ENCODE measurements at places on chromosomes 4 and X.

DNA sequence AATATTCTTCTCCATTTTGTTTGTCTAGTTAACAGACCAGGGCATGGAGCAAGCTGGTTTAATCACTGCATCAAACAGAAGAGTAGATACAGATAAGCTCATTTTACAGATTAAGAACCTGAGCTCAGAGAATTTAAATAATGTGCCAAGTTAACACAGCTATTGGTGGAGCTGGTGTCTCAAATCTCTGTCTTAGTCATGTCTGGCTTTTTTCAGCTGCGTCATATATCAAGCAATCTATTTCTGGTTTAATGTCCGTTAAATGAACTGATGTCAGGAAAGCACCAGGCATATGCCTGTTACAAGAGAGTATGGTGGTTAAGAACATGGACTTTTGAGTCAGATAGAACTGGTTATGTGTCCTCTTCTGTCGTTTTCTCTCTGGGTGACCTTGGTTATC is 79.8 kb upstream of the ADGRA3 start:
- DNase-seq, result no peak

GRCh38 chr4:7852568-7853185 is 87.0 kb downstream of the AFAP1 start:
- DNase-seq, result no peak

DNA sequence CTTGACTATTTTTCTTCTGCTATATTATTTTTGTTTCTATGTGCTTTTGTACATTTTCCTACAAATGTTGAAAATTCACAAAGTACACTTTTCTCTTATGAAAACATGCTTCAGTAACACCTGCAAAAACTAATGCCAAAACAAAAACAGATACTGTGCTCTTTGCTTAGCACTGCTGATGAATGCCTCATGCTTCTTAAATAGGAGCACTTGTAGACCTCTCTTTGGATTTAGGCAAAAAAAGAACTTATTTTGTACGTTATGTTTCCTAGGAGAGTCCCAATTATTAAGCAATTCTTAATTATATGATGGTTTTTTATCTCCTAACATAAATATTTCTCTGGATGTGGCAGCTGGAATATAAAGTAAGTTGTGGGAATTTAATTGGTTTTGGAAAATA is 285.0 kb upstream of the ARSJ start:
- DNase-seq, result no peak

- no peak for DNase-seq
Observed at GRCh38 chr4:168647646-168648375, 151.0 kb downstream of the PALLD start.

DNA sequence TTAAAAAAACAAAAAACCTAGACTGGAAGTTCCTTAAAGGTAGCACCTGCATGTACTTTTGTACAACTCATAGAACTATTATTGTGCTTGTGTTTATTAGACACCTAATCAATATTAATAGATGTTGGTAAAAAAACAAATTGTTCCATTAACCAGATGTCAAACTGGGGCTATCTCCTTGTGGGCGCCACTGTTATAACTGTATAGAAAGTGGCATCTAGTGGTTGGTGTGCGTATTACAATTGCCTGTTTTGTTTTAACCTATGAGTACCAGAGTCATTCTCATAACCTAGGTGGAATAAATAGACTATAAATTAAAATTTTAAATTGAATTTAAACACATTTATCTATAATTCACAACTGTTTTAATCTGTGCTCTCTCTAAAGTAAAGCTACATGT is 97.4 kb downstream of the COL4A5 start:
- DNase-seq, result no peak

GRCh38 chr4:187586892-187587291 is 408.7 kb upstream of the ZFP42 start:
- DNase-seq, result no peak

DNA sequence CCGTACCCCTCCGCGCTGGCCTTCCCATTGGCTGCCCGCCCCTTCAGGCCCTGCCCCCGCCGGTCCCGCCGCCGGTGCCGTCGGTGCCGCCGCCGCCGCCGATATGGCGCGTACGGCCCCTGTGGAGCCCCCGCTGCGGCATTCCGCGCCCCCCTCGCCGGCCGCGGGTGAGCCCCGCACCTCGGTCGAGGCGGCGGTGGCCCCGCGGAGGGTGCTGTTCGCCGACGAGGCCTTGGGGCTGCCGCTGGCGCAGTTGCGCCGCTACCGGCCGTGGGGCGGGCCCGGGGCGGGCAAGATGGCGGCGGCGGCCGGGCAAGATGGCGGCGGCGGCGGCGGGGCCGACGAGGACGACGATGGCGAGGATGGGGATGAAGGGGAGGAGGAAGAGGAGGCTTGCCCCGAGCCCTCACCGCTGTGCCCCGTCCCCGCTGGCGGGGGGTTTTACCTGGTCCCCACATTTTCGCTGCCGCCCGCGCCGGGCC is at the start of gene PPP1R3F:
PPP1R3F (plus strand) TSS at position 27 of the 482 bp plus-strand sequence; CDS start at position 104, 77 bp downstream.
- no peak for DNase-seq

DNA sequence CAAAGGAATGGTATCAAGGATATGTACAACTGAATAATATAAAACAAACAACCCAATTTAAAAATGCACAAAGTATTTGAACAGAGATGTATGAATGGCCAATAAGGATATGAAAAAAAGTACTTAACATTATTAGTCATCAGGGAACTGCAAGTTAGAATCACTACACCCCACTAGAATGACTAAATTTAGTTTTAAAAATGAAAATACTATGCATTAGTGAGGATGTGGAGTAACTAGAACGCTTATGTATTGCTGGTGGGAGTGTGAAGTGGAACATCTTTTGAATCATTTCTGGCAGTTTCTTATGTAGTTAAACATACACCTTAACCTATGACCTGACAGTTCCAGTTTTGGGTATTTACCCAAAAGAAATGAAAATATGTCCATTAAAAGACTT is 13.0 kb upstream of the SLC16A2 start:
- no peak for DNase-seq

GRCh38 chr4:166538491-166539005 is 665.5 kb downstream of the TLL1 start:
- DNase-seq, result no peak

- no peak for DNase-seq
Observed at GRCh38 chrX:41224605-41225004, 109.4 kb upstream of the DDX3X start.

DNA sequence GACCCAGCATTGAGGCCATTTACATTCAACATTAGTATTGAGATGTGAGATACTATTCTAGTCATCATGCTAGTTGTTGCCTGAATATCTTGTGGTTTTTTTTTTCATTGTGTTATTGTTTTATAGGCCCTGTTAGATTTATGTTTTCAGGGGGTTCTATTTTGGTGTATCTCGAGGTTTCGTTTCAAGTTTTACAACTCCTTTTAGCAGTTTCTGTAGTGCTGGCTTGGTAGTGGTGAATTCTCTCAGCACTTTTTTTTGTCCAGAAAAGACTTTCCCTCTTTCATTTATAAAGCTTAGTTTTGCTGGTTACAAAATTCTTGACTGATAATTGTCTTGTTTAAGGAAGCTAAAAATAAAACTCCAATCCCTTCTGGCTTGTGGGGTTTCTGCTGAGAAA is 115.5 kb downstream of the NPNT start:
- no peak for DNase-seq

GRCh38 chrX:14672611-14673172 is 143.4 kb downstream of the GLRA2 start:
- DNase-seq, result no peak

DNA sequence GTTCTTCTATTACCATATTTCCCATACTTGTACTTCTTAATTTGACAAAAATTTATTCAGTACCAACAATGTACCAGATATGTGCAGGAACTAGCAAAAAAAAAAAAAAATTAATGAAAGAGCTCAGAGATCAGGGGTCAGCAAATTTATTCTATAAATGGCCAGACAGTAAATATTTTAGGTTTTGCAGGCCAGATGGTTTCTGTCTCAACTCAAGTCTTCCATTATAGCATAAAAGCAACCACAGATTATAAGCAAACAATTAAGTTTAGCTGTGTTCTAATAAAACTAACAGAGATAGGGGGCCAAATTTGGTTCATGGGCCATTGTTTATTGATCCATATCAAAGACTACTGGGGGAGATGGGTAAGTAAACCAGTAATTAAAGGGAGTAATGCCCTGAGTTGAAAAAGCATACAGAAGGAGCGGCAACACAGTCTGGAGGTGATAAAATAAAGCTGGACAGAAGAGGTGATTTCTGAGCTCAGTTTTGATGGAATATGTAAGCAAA is 19.3 kb downstream of the NEK1 start:
- DNase-seq, result no peak

DNA sequence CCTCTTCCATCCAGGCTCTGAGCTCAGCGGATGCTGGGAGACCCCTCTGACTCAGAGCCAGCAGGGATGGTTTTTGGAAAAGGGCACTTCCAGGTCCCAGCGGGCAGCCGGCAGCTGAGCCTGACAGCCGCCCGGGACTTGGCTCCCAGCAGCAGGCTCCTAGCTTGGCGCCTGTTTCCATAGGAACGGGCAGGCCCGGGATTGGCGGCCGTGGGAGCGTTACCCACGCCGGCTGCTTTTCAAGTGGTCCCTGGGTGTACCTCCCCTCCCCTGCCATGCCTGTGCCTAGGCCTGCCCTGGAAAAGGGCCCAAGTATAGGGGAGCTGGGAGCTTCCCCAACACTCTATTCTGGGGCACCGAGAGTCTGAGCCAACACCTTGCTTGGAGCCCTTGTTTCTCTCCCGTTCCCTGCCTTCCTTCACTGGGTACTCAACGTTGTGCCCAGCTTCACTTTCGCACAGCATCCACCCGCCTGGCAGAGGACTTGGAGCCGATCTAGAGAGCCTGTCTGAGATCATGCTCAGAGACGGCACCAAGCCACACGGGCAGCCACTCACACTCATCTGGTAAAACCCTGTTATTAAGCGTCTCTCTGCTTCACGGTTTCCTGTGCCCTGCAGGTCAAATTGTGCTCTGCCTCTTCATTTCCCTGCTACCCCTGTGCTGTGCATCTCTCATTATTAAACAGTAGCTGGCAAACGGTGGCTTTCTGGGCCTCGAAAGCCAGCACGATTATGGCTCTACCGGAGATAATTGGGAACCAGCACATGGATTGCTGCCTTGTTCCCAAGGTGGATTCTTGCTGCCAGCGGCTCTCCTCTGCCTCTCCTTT is 521.5 kb downstream of the BCOR start:
- no peak for DNase-seq

DNA sequence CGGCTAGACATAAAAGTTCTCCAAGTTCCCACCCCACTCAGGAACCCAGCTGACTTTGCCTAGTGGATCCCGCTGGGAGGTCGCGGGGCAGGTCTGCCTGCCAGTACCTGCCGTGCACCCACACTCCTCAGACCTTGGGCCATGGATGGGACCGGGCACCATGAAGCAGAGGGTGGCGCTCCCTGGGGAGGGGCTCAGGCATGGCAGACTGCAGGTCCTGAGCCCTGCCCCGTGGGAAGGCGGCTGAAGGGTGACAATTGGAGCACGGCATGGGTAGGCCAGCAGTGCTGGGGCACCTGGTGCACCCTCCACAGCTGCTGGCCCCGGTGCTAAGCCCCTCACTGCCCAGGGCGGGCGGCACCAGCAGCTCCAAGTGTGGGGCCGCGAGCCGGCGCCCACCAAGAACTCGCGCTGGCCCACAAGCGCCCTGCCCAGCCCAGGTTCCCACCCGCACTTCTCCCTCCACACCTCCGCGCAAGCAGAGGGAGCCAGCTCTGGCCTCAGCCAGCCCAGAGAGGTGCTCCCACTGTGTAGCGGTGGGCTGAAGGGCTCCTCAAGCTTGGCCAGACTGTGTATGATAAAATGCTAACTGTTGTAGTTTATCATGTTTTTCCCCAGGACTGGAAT is 63.1 kb downstream of the UGT2A2 start:
- DNase-seq, result no peak

DNA sequence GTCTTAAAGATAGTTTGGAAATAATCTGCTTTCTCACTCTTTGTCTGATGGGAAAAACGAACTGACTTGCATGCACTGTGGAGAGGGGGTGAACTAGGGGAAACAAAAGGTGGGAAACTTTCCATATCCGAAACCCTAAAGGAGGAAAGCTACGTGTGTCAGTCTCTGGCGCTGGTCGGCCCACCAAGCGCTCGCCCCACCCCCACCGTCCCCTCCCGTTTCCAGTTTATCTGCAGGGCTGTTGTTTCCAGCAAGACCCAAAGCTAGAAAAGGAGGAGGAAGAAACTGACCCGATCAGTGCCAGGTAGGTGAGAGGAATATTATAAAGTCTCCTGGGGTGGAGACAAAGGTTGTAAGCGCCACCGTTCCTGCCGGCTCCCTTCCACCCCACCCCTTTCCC is 552 bp downstream of the TCEAL9 start:
- DNase-seq, result no peak

- DNase-seq, result no peak
Observed at GRCh38 chr4:38462367-38463055, 201.5 kb upstream of the KLF3 start.

- no peak for DNase-seq
Observed at GRCh38 chr4:79651456-79651855, 243.4 kb upstream of the GK2 start.

GRCh38 chrX:147875866-147876596 is 35.7 kb upstream of the FMR1 start:
- no peak for DNase-seq

DNA sequence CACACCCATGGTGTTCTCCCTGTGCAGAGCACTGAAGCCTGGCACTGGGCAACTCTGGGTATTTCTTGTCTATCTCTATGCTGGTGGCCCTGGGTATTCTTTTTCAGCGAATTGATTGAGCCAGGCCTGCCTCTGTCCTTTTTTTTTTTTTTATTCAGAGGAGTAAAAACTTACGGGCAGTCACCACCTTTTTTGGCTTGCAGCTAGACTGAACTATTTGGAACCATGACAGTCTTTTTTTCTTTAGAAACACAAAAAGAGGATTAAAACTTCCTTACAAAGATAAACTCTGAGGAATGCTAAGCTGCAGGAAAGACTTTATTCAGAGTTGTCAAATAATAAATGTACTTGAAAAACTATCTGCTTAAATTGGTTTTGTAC is 119.2 kb upstream of the STIM2 start:
- DNase-seq, result no peak

GRCh38 chr4:162972661-162973330 is 193.9 kb downstream of the NAF1 start:
- DNase-seq, result no peak

DNA sequence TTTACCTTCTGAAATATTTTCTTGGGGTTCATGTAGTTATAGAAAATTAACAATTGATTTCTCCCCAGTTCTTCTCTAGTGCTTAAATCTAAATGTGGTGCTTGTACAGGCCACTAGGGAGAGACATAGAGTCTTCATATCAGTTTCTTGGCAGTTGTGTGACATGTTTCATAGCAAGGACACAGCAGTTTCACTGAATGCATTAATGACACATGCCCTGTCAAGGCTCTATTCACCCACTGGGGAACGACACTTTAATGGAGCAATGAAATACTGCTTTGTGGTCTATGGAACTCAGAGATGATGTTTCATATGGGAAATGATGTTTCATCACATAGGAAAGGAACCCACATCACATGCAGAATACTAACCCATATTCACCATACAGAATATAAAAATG is 2.8 kb downstream of the VEGFC start:
- no peak for DNase-seq

- peak; percentile 34 for DNase-seq
Observed at GRCh38 chrX:118644378-118644777, 83.0 kb upstream of the IL13RA1 start.
